ENCODE measurements at places on chromosomes 2 and 18.

DNA sequence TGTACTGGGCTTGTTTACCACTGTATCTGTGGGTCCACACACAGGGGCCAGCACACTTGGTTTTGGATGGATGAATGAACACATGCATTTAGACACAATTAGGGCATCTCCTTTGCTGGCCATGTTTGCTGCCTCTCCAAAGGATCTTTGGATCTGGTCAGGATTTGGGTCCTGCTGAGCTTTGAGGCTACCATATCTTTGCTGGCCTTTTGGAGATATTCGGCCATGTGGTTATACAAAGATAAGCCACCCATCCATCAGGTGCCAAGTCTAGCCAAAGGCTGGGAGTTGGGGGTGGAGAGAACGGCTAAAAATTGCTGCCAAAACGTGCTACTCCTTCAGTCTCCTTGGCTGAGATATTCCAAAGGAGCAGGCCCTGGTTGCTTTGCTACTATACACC lies 18.2 kb upstream of the FZD7 start:
- no peak for DNase-seq

DNA sequence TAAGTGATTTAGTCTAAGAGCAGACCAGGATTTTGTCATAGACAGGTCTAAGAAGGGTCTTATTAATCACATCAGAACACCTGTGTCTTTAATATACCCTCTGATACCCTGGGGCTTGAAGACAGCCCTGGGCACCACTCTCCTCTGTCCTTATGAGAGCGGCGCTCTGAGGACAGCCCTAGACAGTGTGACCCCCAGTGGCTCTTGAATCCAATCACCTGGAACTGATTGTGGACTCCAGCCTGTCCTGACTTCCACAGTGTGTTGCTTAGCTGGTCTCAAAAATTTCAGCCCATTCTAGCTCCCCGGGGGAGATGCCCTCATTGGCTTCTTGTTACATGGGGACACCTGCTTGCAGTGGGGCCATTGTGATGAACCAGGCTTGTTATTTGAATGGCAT lies 195.8 kb upstream of the SMAD2 start:
- DNase-seq = no peak

- DNase-seq = no peak
Measured at GRCh38 chr2:170605862-170606261, 109.3 kb upstream of the SP5 start.

- DNase-seq = no peak
Measured at GRCh38 chr2:204662956-204663355, 117.7 kb downstream of the PARD3B start.

DNA sequence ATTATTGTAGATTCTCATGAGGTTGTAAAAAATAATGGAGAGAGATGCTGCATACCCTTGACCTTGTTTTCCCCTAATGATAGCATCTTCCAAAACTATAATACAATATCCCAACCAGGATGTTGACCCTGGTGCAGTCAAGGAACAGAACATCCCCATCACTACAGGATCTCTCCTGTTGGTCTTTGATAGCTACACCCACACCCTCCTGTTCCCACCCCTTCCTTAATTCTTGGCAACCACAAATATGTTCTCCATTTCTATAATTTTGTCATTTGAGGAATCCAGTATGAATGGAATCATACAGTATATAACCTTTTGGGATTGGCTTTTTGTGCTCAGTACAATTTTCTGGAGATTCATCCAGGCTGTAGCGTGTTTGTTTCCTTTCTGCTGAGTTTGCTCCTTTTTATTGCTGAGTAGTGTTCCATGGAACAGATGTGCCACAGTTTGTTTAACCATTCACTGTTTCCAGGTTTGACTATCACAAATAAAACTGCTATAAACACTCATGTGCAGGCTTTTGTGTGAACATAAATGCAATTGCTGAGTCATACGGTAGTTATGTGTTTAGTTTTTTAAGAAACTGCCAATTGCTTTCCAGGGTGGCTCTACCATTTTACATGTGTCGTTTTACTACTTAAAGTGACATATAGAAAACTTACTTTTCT lies 22.2 kb downstream of the MCFD2 start:
- no peak for DNase-seq

- DNase-seq = no peak
Measured at GRCh38 chr2:241892299-241893137, 23.0 kb downstream of the RTP5 start.

DNA sequence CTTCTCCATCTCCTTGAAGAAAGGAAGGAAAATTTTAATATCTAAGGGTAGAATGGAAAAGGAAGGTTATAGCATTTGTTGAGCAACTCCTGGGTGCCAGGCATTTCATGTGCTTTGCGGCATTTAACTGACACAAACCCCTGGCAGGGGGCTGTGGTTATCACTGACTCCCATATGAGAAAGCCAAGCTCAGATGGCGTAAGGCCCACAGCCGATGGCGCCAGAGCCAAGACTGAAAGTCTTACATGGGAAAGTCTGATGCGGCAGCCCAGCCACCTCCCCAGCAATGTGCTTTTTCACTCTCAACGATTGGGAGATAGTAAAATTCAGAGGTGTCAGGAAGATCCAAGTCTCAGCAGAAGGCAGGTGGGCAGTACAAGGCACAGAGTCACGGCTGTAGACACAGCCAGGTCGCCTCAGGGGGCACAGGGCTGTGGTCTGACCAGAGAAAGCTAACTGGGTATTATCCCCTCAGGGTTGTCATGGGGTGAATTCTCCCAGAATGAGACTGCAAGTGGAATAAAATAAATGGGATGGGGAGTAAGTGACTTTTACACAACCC lies 324.2 kb upstream of the NCKAP5 start:
- no peak for DNase-seq

DNA sequence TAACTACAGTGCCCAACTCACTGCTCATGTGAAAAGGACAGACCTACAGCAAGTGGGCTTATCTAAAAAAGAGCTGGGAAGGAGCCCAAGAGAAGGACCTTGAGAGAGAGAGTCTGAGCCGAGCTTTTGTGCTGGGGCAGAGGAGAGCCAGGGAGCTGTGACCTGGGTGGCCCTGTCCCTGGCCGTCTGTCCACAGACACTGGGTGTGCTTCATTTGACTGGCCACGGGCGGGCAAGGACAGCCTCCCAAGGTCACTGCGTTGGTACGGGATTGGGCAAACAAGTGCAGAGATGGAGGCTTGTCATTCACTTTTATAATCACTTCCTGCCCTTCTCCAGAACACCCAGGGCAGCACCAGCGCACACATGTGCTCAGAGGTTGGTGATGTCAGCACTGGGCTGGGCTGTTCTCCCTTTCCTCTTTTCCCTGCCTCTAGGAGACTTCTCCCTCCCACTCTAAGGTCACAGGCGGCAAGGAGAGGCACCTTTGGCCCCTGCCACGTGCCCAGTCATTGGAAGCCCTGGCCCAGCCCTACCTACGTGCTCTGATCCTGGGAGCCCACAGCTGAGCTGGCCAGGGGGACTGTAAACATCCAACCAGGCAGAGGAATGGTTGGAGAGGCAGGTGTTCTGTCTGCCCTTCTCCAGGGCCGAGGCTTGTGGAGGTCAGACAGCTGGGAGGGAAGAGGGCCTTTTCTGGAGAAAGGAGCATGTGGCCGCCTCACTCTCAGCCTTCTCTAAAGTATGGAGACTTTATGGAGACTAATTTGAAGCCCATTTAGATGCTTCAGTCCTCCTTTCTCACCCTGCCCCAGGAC lies 6.4 kb upstream of the PSD4 start:
- peak; percentile 9 for DNase-seq

- peak; percentile 42 for DNase-seq
Measured at GRCh38 chr18:11114653-11115052, 34.7 kb downstream of the PIEZO2 start.

GRCh38 chr18:56196495-56197225 lies 441.7 kb downstream of the TXNL1 start:
- DNase-seq = peak; percentile 45

DNA sequence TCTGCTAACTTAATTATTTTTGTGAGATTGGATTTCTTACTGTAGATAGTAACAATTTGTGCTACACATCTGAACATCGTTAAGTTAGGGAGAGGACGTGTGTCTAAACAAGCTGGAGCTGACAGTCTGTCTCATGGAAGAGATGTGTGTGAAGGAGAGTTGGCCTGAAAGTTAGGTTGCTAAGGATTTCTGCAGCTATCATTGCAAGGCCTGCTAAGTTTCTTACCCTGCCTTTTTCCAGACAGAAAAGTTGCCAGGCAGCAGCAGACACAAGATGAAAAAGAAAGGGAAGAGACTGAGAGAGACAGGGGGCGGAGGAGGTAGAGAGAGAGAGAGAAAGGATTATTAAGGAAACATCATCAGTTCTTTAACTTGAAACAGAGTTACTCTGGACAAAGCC lies 4.1 kb upstream of the LRP1B start:
- no peak for DNase-seq

GRCh38 chr2:129388870-129389269 lies 590.6 kb upstream of the RAB6C start:
- DNase-seq = no peak

- DNase-seq = no peak
Measured at GRCh38 chr2:53630026-53630606, 137.5 kb upstream of the CHAC2 start.

DNA sequence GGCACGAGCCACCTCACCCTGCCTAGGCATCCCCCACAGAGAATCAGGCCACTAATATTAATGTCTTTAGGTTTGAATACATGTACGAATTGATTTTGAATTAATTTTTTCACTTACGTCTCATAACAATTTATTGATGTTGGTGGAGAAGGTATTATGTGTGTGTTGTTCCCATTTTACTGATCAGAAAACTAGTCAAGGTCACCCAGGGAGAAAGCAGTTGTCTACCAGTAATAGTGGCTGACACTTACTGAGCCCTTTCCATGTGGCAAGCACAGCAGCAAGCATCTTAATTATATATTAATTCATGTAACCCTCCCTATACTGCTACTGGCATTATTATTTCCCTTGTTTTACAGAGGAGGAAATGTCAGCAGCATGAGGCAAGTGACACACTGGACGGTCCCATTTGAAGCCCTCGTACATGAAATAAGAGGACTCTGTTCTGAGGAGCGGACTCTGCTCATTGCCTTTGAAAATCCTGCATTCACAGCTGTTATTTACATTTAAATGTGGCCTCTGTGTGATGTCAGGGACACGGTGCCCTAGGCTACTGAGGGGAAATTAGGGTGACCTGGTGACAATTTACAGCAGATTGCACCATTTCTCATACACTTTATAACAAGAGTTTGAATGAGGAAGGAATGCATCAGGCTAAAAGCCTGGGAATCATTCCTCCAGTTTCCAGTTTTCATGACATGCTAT lies 30.9 kb upstream of the KCNE4 start:
- DNase-seq = no peak

DNA sequence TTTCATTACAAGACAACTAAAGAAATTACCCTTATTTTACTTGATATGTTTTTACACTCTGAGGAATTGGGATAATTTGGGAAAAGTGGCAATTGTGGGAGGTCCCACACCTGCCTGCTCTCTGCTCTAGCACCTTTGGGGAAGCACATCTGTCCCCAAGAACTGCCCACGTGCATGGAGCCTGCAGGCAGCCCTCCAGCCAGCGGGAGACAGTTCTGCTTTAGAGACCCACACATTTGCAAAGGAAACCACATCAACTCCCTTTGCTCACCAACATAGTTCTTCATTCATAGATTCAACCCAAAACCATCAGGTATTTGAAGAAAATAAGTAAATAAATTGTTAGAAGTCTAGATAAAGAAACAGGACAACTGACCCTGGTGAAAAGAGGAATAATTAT lies 239.9 kb upstream of the ID2 start:
- DNase-seq = no peak

- DNase-seq = no peak
Measured at GRCh38 chr2:137048455-137048854, 283.1 kb downstream of the THSD7B start.

- DNase-seq = no peak
Measured at GRCh38 chr2:24410976-24411375, 50.6 kb upstream of the ITSN2 start.

DNA sequence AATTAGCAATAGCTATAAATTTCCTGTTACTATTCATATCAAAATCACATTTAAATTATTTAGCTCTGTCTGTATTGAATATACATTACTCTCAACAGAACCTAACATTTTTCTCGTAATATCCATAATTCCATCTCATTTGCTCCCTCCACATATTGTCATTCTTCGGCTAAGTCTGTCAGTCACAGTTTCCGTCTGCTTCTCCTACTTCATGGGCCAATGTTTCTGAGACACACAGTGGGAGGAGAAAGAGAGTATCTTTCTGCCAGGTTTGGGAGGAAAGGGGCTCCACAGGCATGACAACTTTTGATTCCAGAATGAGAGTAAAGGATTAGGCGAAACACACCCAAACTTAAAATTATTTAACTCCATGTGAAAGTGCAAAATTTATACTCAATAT lies 273.1 kb upstream of the SMIM21 start:
- DNase-seq = no peak

DNA sequence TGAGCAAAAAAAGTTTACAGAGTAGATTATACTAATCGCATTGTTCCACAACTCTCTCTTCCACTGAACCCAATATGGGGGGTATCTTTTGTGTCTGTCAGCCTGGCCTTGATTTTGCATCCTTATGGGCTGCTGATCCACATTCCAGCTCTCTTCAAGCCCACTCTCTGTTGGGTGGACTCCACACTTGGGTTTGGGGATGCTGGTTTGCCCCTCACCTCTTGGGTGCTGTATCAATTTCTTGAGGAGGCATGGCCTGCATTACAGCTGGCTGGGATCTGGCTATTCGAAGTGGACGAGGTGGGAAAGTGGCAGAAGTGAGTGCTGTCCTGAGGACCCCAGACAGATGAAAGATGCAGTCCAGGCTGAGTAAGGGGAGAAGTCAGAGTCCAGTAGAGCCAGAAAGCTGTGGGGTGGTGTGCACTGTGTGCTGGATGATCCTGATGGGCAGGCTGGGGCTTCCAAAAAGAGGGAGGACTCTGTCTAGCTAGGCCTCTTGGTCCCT lies 141.4 kb downstream of the CAPN13 start:
- DNase-seq = no peak

DNA sequence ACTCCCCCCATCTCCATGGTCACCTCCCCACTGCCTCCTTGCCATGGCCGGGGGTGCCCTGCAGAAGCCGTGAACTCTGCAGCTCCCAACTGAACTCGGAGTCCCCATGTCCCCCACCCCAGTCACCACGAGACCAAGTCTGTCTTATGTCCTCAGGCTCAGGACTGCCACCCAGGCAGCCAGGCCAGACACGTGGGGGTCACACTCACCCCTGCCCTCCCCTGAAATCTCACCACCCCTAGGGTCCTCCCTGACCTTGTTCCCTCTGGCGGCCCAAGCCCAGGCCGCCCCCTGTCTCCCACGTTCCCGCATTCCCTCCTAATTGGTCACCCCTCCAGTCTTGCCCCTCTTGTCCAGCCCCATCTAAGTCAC lies 11.0 kb downstream of the AQP12A start:
- no peak for DNase-seq

DNA sequence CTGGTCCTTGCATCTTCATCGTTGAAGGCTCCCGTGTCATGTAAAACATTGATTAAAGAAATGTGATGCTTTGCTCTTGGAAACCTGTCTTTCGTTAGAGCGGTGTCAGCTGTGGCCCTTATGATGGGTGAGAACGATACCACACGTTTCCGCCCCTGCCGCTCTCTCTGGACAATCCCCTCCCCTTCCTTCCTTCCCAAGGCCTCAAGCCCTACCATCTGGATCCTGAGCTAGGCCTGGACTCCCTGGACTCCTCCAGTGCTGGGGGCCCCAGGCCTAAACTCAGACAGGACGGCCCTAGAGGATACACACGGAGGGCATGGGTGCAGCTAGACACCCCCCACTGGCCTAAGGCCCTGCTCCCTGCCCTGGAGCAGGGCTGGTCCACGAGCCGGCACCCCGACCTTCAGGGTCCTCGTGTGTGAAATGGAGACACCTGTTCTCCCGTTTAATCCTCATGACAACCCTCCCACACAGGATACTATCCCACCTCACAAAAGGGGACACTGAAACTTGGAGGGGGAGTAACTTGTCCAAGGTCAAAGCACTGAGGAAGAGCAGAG lies 13.2 kb downstream of the BIN1 start:
- no peak for DNase-seq
